ENCODE measurements at places on chromosomes 6 and 20.

- no peak for DNase-seq
These were observed 461 bp upstream of the HNF4A start for GRCh38 chr20:44354979-44355497.

GRCh38 chr6:62805431-62805830 lies 405.8 kb upstream of the FKBP1C start:
- no peak for DNase-seq

DNA sequence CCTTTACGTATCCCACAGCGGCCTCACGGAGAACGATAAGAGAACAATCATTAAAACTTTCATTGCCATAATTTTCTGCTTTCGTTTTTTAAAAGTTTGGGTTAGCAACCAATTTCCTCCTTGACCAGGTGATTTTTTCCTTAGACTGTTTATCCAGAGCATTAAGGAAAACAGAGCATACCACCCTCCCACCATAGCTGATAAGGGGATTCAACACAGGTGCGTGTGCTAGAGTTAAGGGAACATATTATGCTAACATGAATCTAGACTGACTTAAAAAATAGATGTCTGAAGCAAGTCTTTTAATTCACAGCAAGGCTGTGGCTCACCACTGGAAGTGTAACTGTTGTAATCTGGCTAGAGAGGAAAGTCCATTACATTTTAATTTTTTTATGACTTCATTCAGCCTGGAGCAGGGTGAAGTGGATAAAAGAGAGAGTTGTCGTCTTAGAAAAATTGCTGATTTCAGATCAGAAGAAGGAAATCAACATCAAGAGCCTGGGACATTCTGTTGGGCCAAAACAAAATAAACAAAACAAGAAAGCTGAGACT lies 5.5 kb upstream of the SLC22A2 start:
- DNase-seq: no peak

- DNase-seq: no peak
These were observed 309.1 kb upstream of the IMPG1 start for GRCh38 chr6:76381612-76382011.

- no peak for DNase-seq
These were observed 4.8 kb downstream of the OR12D1 start for GRCh38 chr6:29419516-29419915.

- no peak for DNase-seq
These were observed 29.0 kb downstream of the AFG1L start for GRCh38 chr6:108323710-108324466.

DNA sequence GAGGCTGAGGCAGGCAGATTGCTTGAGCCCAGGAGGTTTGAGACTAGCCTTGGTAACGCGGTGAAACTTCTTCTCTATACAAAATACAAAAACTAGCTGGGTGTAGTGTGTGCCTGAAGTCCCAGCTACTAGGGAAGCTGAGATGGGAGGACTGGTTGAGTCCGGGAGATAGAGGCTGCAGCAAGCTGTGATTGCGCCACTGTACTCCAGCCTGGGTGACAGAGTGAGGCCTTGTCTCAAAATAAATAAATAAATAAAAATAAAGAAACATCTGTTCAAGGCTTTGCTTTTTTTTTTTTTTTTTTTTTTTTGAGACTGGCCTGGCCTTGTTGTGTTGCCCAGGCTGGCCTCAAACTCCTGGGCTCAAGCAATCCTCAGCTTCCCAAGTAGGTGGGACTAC lies 23.7 kb upstream of the SLC23A2 start:
- no peak for DNase-seq

DNA sequence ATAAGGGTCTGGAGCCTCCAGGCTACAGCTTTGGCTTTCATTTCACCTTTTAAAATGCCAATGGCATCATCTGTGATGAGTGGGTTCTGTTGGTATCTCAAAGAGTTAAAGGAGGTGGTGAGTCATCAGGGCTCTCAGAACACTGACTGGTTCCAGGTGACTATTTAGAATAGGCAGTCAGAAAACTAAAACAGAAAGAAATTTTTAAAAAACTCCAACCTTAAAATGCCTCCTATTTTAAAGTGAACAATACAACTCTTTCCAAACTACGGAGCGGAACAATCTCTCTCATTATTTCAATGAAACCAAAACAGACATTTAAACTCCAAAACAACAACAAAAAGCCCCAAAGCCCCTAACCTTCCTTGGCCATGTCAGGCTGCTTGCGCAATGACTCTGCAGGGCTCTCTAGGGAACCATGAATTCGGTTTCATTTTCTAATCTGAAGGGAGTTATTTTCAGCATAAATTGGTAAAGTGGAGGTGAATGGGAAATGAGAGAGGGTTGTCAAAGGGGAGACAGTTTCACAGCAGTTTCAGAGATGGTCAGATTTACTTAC lies 194.9 kb downstream of the KIF6 start:
- DNase-seq: no peak

DNA sequence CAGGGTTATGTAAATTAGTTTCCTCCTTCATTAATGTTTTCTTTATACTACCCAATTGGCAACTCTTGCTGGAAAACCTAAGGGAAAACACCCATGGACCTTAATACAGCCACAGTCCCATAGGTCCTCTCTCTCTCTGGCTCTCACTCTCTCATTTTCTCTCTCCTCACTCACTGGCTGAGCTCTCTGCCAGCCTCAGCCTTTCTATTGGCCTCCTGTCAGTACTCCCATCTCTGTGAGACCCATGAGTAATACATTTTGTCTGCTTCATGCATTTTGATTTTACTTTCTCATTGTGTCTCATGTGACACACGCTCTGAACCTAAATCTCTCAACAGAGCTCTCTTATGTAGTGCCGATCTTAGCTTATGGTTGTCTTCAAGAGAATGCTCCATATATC lies 907.5 kb downstream of the C6orf118 start:
- no peak for DNase-seq
